ENCODE measurements at places on chromosomes 2 and 18.

DNA sequence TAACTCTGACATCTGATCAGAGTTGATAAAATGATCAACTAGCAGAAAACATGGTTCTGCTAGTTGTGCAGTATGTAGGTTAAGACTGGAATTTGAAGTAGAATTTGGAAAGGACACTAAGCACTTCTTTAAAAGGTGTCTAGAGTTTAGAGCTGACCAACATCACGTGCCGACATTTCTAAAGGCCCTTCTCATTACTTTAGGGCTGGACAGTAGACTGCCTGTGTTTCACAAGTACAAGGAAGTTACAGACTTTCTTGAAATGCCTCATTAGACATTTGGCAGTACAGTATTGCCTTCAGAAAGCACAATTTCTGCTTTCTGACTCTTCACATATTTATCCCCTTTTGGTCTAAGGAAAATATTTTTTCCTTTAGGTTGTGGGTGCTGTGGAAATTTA lies 255.3 kb downstream of the ZNF385B start:
- DNase-seq: no peak

DNA sequence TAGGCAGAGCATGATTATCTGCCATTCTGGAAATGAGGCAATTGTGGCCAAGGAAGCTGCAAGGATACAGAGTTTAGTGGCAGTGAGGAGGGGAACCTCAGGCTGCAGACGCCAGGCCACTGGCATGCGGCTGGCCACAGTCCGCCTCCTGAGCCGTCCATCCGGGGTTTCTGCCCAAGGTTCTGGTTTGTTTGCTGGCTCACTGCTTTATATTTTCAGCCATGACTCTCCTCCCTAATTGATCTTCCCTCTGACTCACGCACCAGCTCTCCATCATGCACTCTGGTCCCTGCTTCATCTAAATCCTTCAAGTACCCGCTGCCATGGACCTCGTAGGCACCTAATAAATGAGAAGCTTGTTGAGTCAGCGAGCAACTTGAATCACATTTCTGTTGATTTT lies 107.8 kb upstream of the REV1 start:
- DNase-seq: no peak

DNA sequence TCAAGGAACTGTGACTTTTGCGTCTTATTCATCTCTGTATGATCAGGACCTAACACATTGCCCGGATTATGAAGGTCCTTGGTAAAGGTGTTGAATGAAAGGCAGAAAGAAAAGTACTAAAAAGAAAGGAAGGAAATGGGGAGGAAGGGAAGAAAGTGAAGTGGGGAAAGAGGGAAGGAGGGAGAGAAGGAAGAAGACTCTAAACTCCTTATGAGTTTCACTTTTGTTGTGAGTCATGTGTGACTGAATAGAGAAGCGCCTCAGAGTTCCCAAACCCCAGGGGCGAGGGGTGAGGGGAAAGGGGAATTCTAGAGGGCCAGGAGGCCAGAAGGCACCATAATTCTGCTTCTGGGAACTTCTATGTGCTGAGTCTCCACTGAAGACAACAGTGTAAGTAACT lies 30.9 kb upstream of the OSBPL6 start:
- DNase-seq: no peak

- DNase-seq: no peak
These were observed 33.7 kb downstream of the NRP2 start for GRCh38 chr2:205715831-205716525.

GRCh38 chr2:74944987-74945787 lies 13.3 kb upstream of the POLE4 start:
- no peak for DNase-seq

DNA sequence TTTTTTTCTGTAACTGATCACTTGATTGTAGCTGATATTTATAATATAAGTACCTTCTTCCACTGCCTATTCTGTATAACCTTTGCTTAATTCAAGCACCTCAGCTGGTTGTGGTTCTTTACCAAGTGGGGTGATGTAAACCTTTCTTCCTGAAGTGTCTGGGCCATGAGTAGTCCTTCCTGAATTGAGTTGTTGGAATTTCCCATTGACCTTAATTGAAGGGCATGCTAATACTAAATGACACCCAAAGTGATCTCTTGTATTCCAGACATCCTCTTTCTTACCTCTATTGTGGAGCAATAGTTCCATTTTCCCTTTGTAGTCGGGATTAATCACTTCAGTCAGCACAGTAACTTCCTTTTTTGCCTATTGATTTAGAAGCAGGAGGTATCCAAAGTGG lies 1496.8 kb upstream of the CELF4 start:
- DNase-seq: no peak

DNA sequence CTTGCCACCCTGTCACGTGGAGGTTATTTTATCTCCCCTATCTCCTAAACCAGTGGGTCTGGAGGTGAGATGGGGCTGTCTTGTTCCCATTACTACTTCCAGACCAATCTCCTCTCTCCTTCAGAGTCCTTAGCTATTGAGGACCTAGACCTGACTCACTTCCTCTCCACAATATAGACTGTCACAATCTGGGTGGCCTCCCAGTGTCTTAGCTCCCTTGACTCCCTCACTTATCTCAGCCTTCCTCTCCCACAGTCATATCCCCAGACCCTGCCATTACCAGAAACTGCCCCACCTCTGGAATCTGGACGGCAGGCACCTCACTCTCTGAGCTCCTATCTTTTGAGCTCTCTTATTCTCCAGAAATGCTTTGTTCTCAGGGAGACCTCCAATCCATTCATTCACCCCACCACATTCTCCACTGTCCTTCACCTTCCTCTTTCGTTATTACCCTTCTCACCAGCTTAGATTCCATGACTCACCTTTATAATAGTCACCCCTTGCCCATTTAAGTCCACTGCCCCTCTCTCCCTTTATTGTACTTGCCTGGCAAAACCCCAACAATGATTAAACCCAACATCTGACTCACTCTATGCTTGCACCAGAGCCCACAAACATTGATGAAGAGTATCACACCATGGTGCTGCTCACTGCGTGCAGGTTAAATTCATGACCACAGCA lies 23.3 kb upstream of the SIX3 start:
- DNase-seq: no peak

DNA sequence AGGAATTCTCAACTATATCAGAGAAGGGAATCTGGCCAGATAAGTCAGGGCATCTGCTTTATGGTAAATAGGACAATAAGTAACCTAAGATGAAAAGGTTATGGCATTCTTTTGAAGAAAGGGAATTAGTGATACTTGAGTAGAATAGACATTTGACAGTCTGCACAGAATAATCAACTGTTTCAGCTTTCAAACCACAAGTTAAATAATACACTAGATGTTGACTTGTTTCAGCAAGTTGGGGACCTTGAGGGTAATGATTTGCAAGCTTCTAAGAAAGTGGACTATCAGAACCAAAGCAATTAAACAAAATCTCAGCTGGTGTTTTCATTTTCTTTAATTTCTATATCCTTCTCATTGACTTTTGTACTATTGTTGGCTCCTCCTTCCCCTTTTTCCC lies 54.5 kb downstream of the SLC39A10 start:
- DNase-seq: no peak

DNA sequence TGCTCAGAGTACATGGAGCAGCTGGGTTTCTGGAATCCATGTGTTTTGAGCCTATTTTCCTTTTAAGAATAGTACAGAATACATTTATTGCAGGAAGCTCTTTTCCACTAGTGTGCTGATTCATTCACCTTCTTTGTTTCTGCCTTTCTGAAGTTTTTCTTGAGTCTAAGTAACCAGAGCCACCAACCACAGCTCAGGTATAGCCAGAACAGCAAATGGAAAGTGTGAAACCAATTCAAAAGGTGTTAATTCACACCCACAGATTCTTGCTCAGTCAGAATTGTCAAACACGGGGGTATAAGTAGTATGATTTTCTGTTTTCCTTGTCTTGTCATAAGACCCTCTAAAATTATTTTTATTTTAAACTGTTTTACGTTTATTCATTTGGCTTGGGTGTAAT lies 75.9 kb upstream of the DYNAP start:
- no peak for DNase-seq

- DNase-seq: no peak
These were observed 105.8 kb upstream of the COL5A2 start for GRCh38 chr2:189285349-189285748.

GRCh38 chr18:49901862-49902340 lies 88.6 kb upstream of the ACAA2 start:
- no peak for DNase-seq

DNA sequence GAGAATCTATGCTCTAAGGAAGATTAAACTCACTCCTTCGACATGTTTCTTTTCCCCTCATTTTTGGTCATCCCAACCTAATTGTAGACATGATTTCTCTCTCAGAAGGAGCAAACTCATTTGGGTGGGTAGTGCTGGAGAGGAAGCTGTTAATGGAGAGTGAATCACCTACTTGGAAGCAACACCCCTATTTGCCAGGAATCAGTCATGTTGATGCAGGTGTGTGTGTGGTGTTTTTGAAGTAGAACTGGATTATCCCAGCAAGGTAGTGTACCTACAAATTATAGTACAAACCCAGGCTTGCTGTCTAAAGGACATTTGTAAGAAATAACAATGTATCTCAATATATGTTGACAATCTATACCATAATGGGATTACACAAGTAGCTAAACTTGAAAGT lies 186.4 kb downstream of the EPHA4 start:
- no peak for DNase-seq

DNA sequence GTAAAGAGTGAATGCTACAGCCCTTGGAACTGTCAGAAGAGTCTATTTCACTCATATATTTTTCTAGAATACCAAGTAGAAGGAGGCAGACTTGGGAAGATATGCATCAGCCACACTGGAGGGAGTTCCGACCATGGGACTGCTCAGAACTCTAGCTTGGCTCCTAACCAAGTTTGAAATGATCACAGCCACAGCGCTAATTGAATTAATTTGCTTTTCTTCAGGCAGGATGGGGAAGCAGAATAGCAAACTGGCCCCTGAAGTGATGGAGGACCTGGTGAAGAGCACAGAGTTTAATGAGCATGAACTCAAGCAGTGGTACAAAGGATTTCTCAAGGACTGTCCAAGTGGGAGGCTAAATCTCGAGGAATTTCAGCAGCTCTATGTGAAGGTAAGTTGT lies 51.4 kb downstream of the VSNL1 start:
- no peak for DNase-seq

DNA sequence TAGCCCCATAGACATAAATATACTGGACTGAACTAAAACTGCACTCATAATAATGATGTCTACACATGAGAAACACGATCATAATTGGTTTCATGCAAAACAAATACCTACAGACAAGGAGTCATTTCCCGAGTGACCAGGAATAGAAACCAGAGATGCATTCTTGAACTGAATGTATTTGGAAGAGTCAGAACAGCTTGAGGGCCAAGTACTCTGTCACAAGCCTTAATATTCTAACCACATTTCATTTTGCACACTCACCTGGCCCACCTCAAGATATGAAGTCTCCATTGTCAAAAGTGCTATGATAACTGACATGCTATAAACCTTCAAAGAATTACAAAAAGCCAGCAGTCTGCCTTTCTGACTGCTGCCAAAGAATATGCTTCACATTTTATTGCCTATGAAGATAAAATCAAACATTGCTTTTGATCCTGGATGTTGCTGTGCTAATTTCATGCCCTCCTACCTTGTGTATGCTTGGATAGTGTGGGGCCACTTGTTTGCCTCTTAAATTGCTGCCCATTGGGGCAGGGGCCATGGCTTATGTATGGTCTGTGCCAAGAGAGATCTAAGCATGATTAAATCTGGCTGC lies 18.9 kb upstream of the ASAP2 start:
- DNase-seq: no peak

DNA sequence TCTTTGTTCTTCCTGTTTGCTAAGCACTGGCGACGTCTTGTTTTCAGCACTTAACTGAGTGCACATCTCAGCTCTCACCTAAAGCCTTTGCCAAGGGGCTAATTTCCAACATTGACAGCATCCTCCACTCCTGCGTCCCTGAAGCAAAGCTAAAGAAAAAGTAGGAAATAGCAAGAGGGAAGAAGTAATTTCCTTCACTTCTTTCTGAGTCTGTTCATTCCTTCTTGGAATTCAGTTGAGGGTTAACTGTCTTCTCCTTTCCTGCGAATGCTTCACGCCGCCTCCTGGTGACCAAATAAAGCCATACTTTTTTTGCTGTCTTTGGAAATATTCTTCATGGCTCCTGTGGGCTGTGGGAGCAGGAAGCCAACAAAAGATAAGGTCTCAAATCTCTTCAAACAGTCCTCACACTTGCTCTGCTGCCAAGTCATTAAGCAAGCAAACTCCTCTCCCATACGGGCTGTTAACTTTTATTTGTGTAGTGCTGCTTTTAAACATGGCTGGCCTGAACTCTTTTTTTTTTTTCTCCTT lies 100.9 kb downstream of the DPP10 start:
- no peak for DNase-seq

- peak; percentile 62 for DNase-seq
These were observed 12.2 kb downstream of the SH3BP4 start for GRCh38 chr2:234963773-234964615.

- no peak for DNase-seq
These were observed 11.4 kb downstream of the CRYGD start for GRCh38 chr2:208112969-208113368.

- DNase-seq: no peak
These were observed 158.9 kb downstream of the CCDC148 start for GRCh38 chr2:158297606-158298005.

- no peak for DNase-seq
These were observed 157.4 kb downstream of the DOK6 start for GRCh38 chr18:69558052-69558451.

- DNase-seq: no peak
These were observed 1108.1 kb downstream of the TSN start for GRCh38 chr2:122863532-122863931.
